ENCODE measurements at places on chromosomes 5 and 9.

- DNase-seq: no peak
These were observed 125.6 kb downstream of the RAB3C start for GRCh38 chr5:58708456-58708855.

- DNase-seq: no peak
These were observed 61.0 kb downstream of the GALNT10 start for GRCh38 chr5:154251529-154251928.

- DNase-seq: no peak
These were observed 237.8 kb upstream of the NFIL3 start for GRCh38 chr9:91661451-91661850.

DNA sequence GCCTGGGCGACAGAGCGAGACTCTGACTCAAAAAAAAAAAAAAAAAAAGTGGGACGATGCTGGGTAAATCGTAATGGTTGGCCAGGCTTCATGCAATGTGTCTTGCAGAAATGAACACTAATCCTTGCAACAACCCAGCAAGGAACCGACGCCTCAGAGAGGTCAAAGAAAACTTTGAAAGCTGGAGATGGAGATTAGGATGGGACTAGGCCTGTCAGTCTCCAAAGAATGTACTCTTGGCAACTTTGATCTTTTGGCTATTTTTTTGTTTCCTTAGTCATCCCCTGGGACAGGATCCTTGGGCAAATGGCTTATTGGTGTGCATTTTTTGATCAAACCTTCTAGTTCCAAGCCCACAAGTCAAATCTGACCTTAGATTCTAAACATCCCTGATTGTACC lies 10.6 kb upstream of the PWWP2A start:
- no peak for DNase-seq

DNA sequence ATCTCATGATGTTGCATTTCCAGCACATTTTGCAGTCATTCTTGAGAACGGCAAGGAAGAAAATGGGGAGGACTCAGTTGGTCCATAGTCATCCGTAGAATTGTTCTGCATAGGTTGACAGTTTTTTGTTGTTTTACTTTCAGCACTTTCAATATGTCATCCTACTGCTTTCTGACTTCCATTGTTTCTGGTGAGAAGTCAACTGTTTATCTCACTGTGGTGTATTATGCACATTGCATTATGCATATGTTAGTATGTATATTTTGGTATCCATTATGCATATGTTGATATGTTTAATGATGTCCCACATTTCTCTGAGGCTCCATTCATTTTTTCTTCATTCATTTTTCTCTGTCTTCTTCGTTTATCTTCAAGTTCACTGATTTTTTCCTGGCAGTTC lies 10.5 kb downstream of the ADAMTS16 start:
- no peak for DNase-seq

GRCh38 chr5:61796773-61797172 lies 464.7 kb downstream of the ZSWIM6 start:
- DNase-seq: no peak

- DNase-seq: no peak
These were observed 2.8 kb downstream of the DCAF12 start for GRCh38 chr9:34123682-34124081.

Data from activated gamma-delta T cell treated with anti-CD3 and anti-CD28 coated beads, Interleukin-2, amount 50 U/mL, for 16 hours (primary cell).